Progenitor cell of endocrine pancreas (in vitro differentiated cells): ENCODE measurements at places on chromosomes 6 and 20.

- no peak for DNase-seq
Observed at GRCh38 chr6:166616261-166617238, 10.5 kb downstream of the RPS6KA2 start.

DNA sequence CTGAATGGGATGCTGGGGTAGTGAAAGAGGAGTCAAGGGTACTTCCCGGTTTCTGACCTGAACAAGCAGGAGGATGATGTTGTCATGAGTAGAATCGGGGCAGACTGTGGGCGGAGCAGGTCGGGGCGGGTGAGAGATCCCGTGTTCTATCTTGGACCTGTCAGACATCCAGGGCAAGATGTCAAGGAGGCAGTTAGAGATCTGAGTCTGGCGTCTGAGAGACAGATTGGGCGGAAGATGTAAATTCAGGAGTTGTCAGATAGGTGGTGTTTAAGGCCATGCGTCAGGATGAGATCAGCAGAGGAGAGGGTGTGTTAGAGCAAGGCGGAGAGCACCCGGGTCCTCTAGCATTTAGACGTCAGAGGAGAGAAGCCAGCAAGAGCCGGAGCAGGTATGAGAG lies 115.5 kb downstream of the DLGAP4 start:
- no peak for DNase-seq

GRCh38 chr20:53174454-53174853 lies 202.3 kb downstream of the TSHZ2 start:
- DNase-seq, result no peak

DNA sequence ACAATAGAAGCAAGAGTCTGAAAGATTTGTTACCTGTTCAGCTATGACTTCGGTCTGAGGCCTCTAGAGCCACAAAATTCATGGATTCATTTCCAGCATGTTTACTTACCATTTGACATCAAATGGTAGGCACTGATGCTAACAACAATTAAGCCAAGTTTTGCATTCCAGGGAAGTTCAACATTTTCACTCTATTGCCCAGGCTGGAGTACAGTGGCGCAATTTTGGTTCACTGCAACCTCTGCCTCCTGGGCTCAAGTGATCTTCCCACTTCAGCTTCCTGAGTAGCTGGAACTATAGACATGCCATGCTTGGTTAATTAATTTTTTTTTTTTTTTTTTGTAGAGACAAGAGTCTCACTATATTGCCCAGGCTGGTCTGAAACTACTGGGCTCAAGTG lies 114.1 kb upstream of the SGK1 start:
- no peak for DNase-seq

GRCh38 chr20:4840801-4841200 lies 119.1 kb downstream of the PRND start:
- no peak for DNase-seq

GRCh38 chr6:17289630-17290061 lies 8.5 kb downstream of the RBM24 start:
- DNase-seq, result no peak

DNA sequence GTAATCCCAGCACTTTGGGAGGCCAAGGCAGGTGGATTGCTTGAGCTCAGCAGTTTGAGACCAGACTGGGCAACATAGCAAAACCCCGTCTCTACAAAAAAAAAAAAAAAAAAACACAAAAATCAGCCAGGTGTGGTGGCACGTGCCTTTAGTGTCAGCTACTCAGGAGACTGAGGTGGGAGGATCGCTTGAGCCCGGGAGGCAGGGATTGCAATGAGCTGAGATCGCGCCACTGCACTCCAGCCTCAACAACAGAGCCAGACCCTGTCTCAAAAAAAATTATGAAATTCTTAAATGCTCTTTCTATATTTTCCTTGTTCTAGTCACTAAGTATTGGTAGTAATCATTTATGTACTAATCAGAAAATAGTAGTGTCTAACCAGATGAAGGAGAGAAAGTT lies 30.6 kb downstream of the SYTL3 start:
- no peak for DNase-seq

DNA sequence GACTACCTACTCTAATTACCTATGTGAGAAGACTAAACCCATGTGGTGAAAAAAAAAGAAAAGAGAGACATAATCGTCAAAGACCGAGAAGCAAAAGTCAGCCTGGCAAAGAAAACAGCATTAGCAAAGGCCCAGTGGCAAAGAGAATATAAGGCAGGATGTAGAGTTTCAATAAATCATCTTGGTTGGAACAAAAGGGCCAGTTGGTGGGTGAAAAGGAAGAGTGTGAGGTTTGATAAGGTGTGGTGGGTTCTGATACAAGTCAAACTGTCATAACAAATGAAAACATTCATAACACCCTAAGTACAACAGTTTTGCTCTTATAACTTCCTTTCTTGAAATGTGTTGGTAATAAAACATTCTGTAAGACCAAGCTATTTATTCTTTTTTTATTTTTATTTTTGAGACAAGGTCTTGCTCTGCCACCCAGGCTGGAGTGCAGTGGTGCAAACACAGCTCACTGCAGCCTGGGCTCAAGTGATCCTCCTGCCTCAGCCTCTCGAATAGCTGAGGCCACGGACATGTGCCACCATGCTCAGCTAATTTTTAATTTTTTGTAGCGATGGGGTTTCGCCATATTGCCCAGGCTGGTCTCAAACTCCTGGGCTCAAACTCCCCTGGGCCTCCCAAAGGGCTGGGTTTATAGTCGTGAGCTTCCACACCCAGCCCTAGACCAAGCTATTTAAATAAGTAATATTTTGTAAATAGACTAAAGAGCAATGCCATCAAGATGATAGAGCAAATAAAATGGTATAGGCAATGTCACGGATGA lies 18.9 kb upstream of the GTF3C6 start:
- DNase-seq, result no peak

- no peak for DNase-seq
Observed at GRCh38 chr6:25314509-25315175, 35.5 kb downstream of the CARMIL1 start.

GRCh38 chr6:163418311-163419029 lies 4.0 kb downstream of the QKI start:
- no peak for DNase-seq

- no peak for DNase-seq
Observed at GRCh38 chr20:61963885-61964674, 101.6 kb downstream of the TAF4 start.
